Karpas-422 (cell line): ENCODE measurements at places on chromosomes 7 and 10. TPM values are rescaled to one million over a fixed set of nuclear protein-coding genes. Genes with fewer than 3 reads are reported as not detected.
A peak's percentile ranks its signal among the peaks of the same experiment; 100 is the strongest.

Gene LRCH4
- 11.9 and 33.5 TPM in 2 replicates for total RNA-seq

Gene AKR1B15
- not detected in 2 replicates for total RNA-seq

Gene AGBL3
- 0.97 and 3.5 TPM in 2 replicates for total RNA-seq

Gene WDFY4
- 144 and 181 TPM in 2 replicates for total RNA-seq

Gene SUN3
- not detected in 2 replicates for total RNA-seq

Gene SH2B2
- 22.4 and 39.2 TPM in 2 replicates for total RNA-seq

DNA sequence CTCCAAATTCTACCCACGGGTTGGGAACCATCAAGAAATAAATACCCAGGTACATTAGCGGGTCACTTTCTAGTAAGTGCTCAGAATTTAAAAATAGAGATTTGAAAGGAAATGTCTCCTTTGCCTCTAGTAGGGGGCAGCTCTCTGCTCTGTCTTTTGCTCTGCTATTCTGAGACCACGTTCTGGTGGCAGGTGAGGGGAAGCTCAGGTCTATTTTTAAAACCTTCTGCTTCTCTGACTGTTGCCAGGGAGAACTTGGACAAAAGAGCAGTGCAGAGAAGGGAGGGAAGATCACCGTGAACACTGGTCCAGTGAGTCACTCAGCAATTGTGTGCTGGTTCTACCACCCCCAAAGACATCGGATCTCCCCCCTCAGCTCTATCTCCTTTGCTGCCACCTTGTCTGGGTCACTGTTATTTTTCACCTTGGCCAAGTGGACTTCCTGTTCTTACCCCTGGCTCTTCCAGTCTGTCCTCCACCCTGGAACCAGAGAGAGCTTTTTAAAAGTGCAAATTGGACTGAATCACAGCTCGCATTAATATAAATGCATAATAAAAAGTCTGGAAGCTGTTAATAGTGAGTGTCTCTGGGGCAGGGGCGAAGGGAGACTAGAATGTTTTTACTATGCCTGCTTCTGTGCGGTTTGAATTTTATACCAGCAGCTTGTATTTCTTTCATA, 72.4 kb upstream of the LOXL4 start:
- H3K36me3 ChIP-seq, result no peaks in the 10 kb centered on the region
- no peak for DNase-seq
- peaks cover 10% of the 10 kb centered on the region for H3K4me1 ChIP-seq

DNA sequence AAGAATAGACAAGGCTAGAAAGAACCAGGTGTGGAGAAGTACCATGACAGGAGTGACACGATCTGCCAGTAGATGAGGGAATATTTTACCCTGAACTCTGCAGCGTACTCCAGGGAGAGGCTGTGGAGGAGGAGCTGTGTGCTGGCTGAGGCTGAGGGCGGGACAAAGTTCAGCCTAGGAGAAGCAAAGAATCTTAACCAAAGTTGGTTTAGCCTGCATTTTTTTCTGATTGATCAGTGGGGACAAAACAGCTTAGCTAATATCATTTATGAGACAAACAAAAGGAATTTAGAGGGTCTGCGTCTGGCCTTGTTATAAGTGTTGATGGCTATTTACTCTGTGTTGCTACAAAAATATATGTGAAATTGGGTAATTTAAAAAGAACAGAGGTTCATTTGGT, 5.2 kb upstream of the NPSR1 start:
- no peak overlapping the region for H3K27ac ChIP-seq
- no peaks in the 10 kb centered on the region for H3K27me3 ChIP-seq

DNA sequence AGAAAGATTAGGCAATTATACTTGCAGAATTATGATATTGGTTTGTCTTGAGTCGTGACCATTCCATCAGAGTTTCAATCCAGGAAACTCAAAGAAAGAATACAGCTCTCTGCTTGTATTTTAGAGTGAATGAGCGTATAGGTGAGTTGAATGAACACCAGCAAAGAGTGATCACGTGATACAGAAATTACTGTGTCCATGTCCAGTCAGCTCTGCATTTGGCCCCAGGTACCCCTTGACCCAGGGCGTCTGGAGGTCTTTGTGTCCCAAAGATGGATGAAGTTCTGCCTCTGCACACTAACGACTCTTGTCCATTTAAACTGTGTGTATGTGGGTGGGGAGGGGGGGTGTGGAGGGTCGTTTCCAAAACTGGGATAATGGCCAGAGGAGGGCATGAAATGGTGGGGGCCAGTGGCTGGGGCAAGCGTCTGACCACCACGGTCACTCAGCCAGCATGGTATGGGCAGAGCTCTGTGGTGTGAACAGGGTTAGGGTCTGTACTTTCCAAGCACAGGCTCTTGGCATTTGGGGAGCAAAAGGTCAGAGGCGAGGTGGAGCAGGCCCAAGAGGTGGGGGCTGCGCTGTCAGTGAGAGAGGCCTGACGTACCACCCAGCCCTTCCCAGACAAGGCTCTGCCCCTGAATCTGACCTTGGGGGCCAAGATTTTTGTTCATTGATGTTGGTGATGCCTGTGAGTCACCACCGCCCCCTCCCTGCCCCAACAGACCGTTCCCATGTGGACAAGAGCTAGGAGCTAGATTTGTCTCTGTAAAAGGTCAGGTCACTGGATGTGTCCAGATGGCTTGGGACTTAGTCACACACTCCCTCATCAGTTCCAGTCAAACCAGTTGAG, 1.4 kb downstream of the PTPRE start:
- no peak for DNase-seq
- no peaks in the 10 kb centered on the region for H3K36me3 ChIP-seq
- H3K4me1 ChIP-seq, result no peaks in the 10 kb centered on the region

DNA sequence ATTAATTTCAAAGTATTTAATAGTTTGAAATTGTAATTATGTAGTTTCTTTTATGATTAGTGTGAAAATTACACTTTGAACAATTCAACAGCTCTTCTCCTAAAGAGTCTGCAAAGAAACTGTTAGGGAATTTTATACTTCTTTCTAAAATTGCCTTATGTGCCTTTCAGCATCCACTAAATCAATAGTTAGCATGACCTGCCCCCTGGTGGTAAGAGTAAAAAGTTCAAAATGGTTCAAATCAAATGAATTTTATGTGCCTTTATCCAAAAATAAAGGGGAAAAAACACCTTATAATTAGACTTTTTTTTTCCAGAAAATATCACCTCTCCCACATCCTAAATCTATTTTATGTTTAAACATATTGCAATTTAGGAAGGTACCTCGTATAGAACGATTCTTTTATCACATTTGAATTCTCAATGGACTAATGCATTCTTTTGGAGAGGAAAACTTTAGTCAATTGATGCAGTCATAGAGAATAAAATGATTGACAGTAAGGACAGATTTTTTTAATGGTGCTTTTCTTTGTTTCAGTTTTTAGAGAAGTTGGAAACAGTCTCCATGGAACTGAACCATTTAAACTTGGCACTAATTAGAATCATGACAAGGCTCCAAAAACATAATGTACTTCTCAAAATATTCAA, 163.7 kb downstream of the SEMA3D start:
- no peak overlapping the region for H3K27ac ChIP-seq
- no peaks in the 10 kb centered on the region for H3K27me3 ChIP-seq
- no peaks in the 10 kb centered on the region for H3K36me3 ChIP-seq
- H3K4me3 ChIP-seq, result no peak overlapping the region
- DNase-seq, result peak; percentile 76

DNA sequence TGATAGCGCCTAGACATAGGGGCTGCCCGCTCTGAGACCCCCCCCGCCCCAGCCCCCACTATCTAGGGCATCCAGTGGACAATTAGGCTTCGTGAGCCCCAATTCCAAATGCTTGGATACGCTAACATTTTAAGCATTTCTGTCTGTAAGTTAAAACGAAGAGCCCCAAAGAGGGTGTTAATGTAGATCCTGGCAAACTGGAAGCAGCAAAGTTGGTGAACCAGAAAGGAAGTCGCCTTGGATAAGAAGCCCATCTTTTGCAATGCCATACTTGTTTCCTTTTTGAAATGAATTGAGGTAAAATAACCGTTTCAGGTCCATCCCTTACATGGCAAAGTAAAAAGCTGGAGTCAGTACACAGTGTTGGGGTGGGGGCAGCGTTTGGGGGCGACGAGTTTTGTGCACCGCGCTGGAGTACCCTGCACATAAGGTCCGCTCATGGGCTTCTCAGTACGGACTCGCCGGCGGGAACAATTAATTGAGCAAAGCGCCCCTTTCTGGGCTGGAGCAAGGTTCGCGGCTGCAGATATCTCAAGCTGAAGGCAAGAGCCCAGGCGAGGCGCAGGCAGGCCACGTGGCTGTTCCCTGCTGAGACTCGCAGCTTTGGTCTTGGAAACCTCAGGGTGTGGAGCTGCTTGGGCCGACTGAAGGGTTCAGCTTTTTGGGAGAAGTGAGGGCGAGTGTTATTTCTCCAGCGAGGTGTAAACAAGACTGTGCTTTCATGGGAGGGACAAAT, 1.4 kb upstream of the TWIST1 start:
- no peak for DNase-seq

DNA sequence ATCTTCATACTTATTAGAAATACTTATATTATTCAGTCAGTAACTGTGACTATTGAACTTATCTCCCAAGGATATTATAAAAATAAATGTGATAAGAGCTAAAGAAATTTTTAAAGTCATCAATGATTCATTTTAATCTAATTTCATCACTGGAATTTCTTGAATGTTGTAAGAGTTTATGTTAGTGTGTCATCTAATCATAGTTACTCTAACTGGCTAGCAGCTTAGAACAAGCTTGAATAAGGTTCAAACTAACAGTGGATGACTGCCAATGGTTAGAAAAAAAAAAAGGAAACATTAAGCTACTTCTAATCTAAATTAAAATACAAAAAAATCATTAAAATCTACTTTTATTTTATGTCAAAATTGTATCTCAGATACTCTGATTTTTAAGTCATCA, 1066.3 kb downstream of the CNTNAP2 start:
- H3K36me3 ChIP-seq, result no peaks in the 10 kb centered on the region
- no peaks in the 10 kb centered on the region for H3K27me3 ChIP-seq
- H3K4me1 ChIP-seq, result no peaks in the 10 kb centered on the region
- no peak overlapping the region for H3K27ac ChIP-seq

- no peak for DNase-seq
- H3K27me3 ChIP-seq, result no peaks in the 10 kb centered on the region
- no peaks in the 10 kb centered on the region for H3K36me3 ChIP-seq
- H3K4me1 ChIP-seq, result no peaks in the 10 kb centered on the region
Observed at GRCh38 chr10:52053497-52053896, 260.6 kb upstream of the DKK1 start.

DNA sequence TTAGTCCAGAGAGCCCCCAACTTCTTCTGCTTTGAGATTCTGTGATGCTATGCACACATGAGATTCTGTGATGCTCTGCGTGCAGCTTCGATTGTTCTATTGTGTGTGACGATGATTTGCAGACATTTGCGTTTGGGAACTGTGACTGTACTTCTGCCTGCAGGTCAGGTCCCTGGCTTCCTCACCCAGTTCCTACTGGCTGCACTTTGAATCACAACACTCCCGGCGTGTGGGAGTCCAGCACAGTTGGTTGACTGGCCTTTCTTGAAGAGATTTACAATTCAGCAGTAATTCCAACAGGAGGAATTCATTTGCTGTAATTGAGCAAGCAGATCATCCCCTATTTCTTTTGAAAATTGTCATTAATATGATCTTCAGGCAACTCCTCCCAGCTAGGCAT, 252.2 kb upstream of the YAE1 start:
- H3K27me3 ChIP-seq, result no peaks in the 10 kb centered on the region
- H3K27ac ChIP-seq, result no peak overlapping the region
- no peaks in the 10 kb centered on the region for H3K4me1 ChIP-seq
- DNase-seq, result no peak
- H3K36me3 ChIP-seq, result no peaks in the 10 kb centered on the region
- H3K4me3 ChIP-seq, result no peak overlapping the region

DNA sequence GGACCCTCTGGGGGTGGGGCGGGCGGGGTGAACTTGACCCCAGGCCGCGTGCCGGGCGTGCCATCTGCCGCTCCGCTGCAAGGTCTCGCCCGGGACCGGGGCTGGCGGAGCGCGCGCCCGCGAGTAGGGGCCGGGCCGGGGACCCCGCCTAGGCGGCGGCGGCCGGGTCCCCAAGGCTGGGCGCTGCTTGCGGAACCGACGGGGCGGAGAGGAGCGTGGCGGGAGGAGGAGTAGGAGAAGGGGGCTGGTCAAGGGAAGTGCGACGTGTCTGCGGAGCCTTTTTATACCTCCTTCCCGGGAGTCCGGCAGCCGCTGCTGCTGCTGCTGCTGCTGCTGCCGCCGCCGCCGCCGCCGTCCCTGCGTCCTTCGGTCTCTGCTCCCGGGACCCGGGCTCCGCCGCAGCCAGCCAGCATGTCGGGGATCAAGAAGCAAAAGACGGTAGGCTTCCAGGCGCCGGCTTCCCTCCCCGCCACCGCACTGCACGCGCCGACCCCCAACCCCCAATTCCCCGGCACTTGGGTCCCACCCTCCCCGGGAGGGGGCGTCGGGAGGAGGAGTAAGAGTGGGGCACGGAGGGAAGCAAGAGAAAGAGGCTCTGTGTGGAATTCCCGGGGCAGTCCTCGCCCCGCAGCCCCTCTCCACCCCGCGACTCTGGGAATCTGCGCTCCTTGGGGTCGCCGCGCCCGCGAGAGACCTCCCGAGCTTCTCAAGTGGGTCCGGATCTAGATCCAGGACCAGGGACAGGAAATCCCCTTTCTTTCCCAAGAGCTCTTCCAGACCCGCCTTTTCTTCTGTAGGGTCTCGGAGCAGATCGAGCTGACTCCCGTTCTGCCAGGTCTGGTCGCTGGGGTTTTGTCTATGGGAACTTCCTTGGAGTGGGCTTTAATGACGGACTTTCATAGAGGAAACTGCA, at the start of gene PAPSS2:
PAPSS2 (plus strand) TSS at position 308 of the 913 bp plus-strand sequence; CDS start at position 412, 104 bp downstream.
- no peaks in the 10 kb centered on the region for H3K4me1 ChIP-seq
- H3K4me3 ChIP-seq, result no peak within 1 kb of the TSS
- no peaks in the 10 kb centered on the region for H3K27me3 ChIP-seq
- H3K36me3 ChIP-seq, result no peaks in the 10 kb centered on the region

DNA sequence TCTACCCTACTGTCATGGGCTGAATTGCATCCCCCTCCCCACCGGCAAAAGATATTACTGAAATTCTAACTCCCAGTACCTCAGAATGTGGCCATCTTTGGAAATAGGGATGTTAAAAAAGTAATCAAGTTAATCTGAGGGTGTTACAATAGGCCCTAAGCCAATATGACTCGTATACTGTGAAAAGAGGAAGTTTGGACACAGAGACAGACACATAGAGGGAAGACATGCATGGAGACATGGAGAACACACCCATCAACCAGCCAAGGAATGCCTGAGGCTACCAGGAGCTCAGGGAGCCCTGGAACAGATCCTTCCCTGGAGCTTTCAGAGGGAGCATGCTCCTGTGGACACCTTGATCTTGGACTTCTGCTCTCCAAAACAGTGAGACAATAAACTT, 138.2 kb upstream of the ADO start:
- no peak overlapping the region for H3K4me3 ChIP-seq
- H3K27me3 ChIP-seq, result no peaks in the 10 kb centered on the region
- no peaks in the 10 kb centered on the region for H3K4me1 ChIP-seq
- no peaks in the 10 kb centered on the region for H3K36me3 ChIP-seq
- no peak for DNase-seq
- H3K27ac ChIP-seq, result no peak overlapping the region

GRCh38 chr7:112891698-112892097, 101.5 kb upstream of the TMEM168 start:
- H3K4me3 ChIP-seq, result no peak overlapping the region
- H3K4me1 ChIP-seq, result no peaks in the 10 kb centered on the region
- no peak overlapping the region for H3K27ac ChIP-seq
- 0 out of 2 replicates have a peak, but pooled peaks cover 8% of the 10 kb centered on the region for H3K36me3 ChIP-seq
- no peaks in the 10 kb centered on the region for H3K27me3 ChIP-seq

GRCh38 chr7:23696916-23697441, 13.0 kb upstream of the STK31 start:
- peaks cover 10% of the 10 kb centered on the region for H3K36me3 ChIP-seq
- H3K27me3 ChIP-seq, result no peaks in the 10 kb centered on the region
